Activated CD4-positive, alpha-beta T cell treated with anti-CD3 and anti-CD28 coated beads, Interleukin-10, Interleukin-2, amounts not matched to agents 100 ng/mL and 50 ng/mL, durations not matched to agents 16 hours and 8 hours (primary cell): ENCODE measurements at places on chromosomes 4 and X.

- DNase-seq: no peak
These were observed 26.4 kb upstream of the PNMA3 start for GRCh38 chrX:153029875-153030274.

DNA sequence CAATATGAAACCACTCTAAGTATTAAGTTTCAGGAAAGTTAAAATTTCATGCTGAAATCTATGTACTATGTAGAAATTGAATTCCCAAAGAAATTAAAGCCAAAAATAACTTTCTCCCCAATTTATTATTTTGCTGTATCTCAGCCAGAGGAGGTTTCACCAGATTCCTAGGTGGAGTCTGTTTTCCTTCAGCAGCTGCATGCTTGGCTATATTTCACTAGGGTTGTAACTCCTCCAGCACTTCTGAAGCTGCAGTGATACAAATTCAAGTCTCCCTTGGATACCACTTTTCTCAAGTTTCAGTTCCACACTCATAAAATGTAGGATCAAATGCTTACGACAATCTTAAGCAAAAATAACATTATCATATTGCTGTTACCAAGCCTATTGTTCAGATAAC lies 41.2 kb upstream of the ZC4H2 start:
- no peak for DNase-seq

DNA sequence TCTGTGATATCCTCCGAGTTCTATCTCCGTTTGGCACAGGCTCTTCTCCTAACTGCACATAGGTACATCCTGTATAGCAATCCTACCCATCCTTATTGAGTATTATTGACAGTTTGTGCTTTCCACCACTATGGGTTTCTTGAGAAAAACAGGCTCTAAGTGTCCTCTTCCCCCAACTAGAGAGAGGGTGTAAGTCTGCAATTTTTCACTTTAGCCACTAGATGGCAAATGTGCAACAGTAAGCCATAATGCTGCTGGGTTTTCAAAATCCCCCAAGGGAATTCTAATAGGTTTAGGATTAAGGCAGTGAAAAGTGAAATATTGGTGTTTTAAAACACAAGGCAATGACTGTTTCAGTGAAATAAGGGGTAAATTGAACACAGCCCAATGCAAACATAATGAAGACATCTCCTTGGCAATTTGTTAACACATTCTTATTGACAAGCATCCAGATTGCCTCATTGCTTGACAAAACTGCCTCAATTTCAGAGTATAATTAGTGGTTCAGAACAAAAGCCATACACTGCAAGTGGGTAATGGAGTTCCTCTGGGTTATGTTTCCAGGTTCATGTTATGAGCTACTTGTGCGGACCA lies 239.0 kb upstream of the HTR2C start:
- DNase-seq: peak; percentile 25

- DNase-seq: no peak
These were observed 1973.0 kb upstream of the AGA start for GRCh38 chr4:179415037-179415846.

DNA sequence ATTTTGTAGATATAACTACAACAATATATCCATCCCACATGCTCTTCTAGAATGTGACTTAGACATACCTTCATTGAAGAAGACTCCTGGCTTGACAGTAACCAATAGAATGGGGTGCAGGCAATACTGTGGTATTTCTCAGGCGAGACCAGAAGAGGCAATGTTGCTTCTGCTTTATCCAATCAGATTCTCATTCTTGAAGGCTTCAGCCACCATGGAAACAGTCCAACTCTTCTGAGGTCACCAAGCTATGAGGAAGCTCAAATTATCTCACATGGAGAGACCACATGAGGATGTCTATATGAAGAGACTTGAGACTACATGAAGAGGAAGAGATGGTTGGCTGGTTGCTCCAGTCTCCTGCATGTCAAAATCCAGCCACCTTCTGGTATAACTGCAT lies 469.9 kb downstream of the PCDH10 start:
- DNase-seq: no peak

DNA sequence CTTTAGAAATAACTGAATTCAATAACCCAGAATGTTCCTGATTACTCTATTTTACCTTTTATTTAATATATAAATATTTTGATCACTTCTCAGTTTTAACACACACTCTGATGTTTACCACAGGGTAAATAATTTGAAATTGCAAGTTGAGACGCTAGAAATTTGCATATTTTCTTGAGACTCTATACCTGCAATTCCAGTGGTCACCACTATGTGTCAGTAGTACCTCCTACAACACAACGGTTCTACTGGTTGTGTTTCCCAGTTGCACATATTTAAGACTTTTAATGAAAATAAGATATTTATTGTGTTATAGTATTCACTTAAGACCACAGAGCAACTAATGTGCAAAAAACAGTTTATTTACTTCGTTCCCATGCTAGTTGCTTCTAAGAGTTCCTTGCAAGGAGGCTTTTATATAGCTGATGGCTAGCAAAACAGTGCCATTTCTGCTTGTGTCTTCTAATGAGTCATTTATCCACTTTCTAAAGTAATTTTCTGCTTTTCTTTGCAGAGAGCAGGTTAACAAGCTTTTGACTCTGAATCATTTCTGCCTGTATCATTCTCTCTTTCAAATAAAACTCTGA lies 98.9 kb upstream of the PDLIM3 start:
- DNase-seq: peak; percentile 19

- DNase-seq: no peak
These were observed 96.4 kb upstream of the HS3ST1 start for GRCh38 chr4:11525085-11525484.

- DNase-seq: no peak
These were observed 108.3 kb downstream of the TBC1D19 start for GRCh38 chr4:26692014-26692726.

GRCh38 chrX:19382555-19383145 lies 38.9 kb downstream of the PDHA1 start:
- DNase-seq: peak; percentile 54

GRCh38 chr4:177573507-177573906 lies 131.3 kb upstream of the AGA start:
- DNase-seq: no peak

- DNase-seq: peak; percentile 40
These were observed 18.1 kb downstream of the TMEM154 start for GRCh38 chr4:152661649-152662048.

GRCh38 chr4:114077610-114078009 lies 98.2 kb upstream of the ARSJ start:
- no peak for DNase-seq

- no peak for DNase-seq
These were observed 237.5 kb upstream of the DIAPH2 start for GRCh38 chrX:96447161-96447560.

DNA sequence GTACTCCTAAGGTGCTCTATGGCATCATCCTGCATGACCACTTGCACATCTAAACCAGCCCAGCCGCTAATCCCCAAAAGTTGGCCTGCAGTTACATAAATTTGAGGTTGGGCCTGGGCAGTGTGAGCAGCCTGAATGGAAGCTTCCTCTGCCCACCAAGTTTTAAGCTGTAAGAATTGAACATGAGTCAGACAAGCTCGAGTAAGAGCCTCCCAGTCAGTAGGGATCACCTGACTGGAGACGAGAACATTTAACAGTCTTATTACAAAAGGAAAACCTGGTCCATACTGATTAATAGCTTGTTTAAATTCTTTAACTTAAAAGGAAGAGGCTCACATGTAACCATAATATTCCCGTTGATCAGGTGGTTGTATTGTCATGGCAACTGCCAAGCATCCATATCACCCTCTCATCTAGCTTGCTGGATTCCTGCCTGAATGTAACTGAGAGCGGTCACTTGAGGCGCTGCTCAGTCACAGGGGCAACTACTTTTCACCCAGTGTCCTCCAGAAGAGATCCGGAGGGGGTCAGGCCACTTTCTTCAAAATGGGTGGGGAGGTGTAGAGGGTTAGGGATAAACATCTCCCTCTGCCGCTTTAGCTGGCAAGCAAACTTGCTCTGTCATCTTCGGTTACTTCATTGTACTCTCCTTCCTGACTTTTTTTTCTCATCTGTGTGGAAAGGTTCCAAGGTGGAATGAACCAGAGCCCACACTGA lies 56.6 kb upstream of the WDR1 start:
- DNase-seq: no peak

DNA sequence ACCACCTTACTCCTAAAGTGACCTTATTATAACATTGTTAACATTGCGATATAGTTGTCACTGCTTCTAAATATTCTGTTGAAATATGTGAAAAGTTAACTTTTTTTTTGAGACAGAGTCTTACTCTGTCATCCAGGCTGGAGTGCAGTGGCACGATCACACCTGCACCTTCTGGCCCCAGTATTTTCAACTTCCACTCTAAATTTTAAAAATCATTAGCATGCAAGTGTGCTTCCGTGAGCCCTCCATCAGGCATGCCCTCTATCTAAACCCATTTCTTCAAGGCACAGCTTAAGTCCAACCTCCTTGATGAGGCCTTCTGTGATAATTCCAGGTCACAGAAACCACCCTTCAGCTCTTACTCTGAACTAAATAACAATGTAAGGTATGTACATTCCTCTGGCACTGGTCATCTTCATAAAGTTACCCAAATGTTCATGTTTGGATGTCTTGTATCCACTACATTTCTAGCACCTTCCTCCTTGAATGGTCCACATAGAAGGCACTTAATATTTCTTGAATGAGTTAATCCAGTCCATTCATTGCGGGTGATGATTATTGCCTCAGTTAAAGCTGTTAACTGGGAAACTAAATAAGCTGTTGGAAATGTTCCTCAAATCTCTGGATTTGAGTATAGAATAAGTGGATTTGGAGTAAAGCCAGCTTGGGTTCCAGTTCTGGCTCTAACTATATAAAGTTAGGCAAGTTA lies 38.6 kb upstream of the TMEM131L start:
- no peak for DNase-seq

DNA sequence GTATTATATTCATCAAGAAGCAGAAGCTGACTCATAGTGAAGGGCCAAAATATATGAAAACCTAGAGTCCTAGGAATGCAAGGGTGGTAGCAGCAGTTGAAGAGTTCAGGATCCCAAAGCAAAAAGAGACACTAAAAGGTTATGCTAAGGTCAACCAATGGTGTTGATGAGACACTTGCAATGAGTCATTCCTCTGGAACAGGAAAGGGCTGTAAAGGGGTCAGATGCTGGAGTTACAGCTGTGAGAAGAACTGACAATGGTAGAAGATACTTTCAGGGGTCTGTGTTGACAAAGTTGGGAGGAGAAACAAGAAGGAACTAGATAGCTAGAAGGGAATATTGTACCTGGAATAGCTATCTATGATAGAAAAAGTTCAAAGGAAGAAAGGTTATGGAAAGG lies 47.5 kb downstream of the ZGRF1 start:
- no peak for DNase-seq

DNA sequence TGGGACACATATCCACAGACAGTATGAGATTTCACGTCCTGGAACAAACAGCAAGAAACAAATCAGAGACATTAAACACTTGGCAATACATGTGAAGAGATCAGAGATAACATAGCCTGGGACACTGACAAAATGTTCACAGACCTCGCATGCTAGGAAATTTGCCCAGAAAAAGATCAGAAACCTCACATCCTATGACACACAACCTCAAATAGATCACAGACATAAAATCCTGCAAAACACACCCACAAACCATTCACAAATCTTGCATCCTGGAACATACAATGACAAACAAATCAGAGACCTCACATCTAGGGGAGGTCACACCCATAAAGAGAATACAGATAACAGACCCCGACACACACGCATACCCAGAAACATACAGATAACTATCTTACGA lies 18.0 kb downstream of the SUV39H1 start:
- no peak for DNase-seq

DNA sequence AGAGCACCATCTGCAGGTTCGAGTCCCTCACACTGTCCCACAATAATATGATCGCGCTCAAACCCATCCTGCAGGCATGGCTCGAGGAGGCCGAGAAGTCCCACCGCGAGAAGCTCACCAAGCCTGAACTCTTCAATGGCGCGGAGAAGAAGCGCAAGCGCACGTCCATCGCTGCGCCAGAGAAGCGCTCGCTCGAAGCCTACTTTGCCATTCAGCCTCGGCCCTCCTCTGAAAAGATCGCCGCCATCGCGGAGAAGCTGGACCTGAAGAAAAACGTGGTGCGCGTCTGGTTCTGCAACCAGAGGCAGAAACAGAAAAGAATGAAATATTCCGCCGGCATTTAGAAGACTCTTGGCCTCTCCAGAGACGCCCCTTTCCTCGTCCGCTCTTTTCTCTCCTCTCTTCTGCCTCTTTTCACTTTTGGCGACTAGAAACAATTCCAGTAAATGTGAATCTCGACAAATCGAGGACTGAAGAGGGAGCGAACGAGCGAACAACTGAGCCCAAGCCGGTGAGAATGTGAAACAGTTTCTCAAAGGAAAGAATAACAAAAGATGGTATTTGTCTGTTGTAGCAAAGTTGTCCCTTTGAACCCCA lies 1.9 kb downstream of the POU4F2 start:
- DNase-seq: no peak

- no peak for DNase-seq
These were observed 283.9 kb downstream of the NKX6-1 start for GRCh38 chr4:84215217-84215616.

DNA sequence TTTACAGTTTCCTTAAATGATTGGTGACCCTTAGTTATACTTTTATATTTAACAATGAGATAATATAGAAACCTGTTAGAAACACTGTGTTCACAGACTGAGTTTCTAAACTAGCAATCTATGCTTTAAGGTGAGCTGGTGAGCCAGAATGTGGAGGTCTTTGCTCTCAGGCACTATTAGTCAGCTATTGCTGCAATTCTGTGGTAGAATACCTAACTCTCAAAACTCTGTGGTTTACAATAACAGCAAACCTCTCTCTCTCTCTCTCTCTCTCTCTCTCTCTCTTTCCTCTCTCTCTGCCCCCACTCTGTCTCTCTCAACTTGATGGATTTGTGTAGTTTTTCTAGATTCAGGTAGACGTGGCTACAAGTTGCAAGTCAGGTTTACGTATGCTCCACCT lies 17.6 kb upstream of the LCORL start:
- no peak for DNase-seq

DNA sequence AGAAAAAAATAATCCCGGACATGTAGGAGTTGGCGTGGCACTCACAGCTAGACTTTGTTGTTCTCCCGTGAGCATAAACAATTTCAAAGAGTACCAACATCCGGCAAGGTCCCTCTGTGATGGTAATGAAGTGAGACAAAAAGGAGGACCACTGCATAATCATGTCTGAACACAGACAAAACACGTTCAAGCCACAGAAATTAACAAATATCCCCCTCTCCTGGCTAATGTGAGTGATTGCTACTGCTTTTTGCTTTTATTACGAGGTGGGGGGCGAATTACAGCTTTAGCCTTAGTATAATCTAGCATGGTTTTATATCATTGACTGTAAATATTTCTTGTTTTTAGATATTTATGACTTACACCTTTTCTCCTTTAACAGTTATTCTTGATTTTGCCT lies 118.5 kb downstream of the PLS3 start:
- DNase-seq: no peak

GRCh38 chrX:3757510-3758025 lies 44.1 kb upstream of the PRKX start:
- no peak for DNase-seq
